ENCODE measurements at places on chromosomes 2 and 18.

- no peak for DNase-seq
These were observed 47.0 kb downstream of the FAM117B start for GRCh38 chr2:202681688-202682205.

- no peak for DNase-seq
These were observed 21.7 kb downstream of the ZDBF2 start for GRCh38 chr2:206296128-206296527.

DNA sequence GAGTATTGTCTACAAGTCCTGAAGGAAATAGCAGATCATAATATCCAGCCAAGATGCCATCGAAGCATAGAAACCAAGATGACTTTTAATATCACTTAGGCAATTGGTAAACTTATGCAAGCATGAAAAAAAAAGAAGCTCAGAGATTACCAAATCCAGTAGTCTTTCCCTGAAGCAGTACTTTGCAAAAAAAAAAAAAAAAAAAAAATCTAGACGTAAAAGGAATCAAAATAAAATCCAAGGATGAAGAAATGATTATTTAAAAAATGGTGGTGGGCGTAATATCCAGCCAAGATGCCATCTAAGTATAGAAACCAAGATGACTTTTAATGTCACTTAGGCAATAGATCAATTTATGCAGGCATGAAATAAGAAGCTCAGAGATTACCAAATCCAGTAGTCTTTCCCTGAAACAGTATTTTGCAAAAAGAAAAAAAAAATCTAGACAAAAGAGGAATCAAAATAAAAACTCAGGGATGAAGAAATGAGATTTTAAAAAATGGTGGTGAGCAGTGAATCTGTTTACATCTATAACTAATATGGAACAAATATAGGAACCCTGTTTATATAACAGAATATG is 108.8 kb downstream of the GYPC start:
- no peak for DNase-seq

- no peak for DNase-seq
These were observed 1129.1 kb upstream of the ZEB2 start for GRCh38 chr2:145649061-145649460.

DNA sequence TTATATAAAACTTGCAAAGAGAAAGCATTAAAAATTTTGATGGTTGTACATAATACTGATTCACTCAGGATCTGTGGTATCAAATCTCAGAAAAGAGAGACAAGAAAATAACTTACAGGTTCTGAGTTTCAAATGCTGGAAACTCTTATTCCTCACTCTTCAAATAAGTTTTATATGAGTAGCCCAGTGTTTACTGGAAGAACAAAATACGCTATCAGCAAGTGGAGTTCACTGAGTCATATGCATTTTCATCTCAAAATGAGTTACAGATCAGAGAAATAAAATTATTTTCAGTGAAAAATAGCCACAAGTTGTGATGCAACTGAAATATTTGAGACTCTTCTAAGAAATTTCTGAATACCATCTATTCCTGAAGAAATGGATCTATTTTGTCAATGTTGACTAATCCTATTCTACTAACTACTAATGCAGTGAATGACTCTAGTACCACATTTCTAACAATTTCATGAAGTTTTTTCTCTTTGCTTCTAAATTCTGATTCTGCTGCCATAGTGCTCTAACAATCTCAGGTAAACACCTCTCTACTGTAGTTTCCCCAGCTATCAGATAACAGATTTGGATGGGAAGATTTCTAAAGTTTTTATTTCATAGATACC is 391.7 kb downstream of the ZEB2 start:
- no peak for DNase-seq
